Nephron progenitor cell (in vitro differentiated cells): ENCODE measurements at places on chromosomes 5 and 9.

- DNase-seq = no peak
These were observed 92.2 kb upstream of the SMIM23 start for GRCh38 chr5:171693412-171693811.

- no peak for DNase-seq
These were observed 171.1 kb downstream of the ARHGEF28 start for GRCh38 chr5:73797132-73797510.

DNA sequence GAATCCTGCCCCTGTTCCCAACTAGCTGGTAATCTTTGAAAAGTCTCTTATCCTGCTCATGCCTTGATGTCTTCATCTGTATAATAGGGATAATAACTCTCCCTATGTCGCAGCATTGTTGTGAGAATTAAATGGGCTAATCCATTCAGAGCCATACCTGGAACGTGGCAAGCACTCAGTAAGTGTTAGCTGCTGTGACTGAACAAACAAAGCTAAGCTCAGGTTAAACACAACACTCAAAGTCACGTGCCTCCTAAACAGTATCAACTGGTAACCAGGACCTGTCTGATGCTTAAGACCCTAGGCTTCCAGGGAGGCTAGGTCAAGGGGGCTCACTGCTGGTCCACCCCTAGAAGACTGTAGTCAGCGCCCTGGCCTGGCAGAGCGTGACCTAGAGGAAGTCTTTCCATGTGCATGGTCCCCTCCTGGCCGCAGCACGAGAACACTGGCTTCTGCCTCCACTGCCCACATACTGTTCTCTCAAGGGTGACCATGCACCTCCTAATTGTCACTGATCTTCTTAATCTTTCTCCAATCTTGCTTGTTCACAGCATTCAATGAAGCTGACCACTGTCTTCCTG is 211.1 kb downstream of the TTLL11 start:
- DNase-seq = no peak

- no peak for DNase-seq
These were observed 119.6 kb downstream of the DROSHA start for GRCh38 chr5:31412324-31412723.

DNA sequence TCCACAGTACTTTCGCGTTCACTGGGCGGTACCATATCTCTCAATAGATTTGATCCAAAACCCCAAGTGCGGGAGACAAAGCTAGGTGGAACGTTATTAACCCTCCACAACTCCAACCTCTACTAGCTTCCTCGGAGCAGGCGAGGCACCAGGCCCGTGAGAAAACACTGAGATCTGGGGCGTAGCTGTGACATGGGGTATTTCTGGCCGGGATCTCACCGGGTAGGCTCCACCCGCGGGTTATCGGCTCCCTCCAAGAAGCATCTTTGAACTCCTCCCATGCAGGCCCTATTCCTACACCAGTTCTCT is 350 bp upstream of the SLC25A46 start:
- no peak for DNase-seq

DNA sequence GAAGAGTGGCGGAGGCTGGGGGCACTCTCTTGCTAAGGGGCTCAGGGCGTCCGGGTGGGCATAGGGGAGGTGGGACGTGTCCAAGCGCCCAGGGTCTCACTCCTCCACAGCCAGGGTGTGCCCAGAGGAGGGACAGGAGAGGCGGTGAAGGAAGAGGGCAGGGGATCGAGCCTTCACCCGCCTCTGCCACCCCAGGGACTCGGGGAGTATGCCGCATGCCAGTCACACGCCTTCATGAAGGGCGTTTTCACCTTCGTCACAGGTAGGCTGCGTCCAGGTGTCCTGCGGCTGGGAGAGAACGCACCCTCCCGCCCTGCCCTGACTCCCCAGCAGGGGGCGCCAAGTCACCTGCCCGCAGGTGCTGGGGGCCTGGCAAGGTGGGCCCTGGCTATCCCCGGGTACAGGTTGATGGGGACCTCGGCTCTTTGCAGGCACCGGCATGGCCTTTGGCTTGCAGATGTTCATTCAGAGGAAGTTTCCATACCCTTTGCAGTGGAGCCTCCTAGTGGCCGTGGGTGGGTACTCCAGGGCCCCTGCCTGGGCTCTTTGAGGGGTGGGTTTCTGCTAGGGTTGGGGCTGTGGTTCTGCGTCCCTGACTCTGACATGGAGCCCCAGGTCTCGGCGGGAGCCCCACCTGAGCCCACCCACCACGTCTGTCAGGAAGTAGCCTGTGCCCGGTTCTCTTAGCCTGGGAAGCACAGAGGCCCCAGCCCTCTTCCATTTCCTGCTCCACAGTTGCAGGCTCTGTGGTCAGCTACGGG is 552 bp downstream of the TMEM141 start:
- peak; percentile 67 for DNase-seq

DNA sequence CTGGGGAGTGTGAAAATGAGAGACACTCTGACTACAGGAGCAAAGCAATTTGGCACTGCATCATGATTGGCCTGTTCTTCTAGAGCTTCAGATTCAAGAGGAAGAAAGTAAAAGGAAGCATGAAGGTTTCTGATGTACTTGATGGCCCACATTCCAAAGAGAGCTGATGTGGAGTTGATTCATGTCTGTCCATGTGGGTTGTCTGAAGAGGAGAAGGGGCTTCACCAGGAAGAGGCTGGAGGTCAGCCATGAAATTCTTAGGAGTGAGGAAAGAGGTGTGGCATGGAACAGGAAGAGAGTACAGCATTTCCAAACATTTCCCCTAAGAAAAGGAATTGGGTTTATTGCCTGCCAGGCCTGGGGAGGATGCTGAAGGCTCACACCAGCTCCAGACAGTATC is 70.7 kb downstream of the PTCD2 start:
- no peak for DNase-seq

DNA sequence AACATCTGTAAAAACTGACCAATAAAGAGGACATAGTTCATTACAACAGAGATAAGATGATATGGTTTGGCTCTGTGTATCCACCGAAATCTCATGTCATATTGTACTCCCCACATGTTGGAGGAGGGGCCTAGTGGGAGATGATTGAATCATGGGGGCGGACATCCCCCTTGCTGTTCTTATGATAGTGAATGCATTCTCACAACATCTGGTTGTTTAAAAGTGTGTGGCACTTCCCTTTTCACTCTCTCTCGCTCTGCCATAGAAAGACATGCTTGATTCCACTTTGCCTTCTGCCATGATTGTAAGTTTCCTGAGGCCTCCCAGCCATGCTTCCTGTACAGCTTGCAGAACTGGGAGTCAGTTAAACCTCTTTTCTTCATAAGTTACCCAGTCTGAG is 292.8 kb downstream of the SLF1 start:
- no peak for DNase-seq

DNA sequence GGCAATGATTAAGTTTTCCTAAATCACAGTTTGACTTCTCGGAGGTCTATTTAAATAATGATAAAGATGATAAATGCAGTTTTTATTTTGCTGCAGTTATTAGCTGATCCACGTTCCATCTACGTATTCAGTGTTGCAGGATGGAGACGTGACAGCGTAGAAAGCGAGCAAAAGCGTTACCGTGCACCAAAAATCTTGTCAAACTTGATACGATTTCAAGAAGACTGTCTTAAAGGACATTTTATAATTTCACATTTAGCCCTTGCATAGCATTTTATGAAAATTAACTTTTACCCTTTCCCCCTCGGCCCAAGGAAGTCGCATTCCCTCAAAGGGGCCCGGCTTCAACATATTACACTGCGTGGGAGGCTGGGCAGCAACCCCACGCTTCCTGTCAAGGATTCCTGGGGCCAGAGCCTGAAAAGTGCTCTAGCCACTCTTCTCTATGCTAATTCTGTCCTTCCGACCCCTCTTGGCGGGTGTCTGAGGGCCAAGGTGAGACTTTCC is 7.1 kb upstream of the PURA start:
- no peak for DNase-seq

DNA sequence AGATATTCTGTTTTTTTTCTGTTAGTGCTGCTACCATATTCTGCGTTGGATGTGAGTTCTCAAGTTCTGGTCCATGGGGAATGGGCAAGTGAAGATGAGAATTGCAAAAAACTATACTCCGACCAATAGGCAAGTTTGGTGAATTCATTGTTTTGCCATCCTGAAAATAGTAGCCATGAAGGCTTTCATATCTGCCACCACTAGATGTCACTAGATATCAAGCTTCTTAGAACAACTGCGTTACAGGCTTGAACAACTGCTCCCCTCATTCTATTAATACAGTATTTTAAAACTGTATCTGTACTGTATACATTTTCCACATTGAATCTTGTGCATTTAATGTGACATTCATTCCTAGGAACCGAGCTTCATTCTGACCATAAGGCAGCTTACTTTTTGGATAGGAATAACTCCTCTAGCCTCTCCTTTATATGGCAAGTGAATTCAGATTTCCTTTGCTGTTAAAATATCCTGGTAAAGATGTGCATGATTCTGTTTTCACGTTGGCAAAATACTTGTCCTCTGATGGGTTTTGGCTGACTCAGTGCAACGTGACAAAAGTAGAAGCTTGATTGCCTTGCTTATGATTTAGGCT is 163.6 kb downstream of the SREK1 start:
- peak; percentile 28 for DNase-seq

DNA sequence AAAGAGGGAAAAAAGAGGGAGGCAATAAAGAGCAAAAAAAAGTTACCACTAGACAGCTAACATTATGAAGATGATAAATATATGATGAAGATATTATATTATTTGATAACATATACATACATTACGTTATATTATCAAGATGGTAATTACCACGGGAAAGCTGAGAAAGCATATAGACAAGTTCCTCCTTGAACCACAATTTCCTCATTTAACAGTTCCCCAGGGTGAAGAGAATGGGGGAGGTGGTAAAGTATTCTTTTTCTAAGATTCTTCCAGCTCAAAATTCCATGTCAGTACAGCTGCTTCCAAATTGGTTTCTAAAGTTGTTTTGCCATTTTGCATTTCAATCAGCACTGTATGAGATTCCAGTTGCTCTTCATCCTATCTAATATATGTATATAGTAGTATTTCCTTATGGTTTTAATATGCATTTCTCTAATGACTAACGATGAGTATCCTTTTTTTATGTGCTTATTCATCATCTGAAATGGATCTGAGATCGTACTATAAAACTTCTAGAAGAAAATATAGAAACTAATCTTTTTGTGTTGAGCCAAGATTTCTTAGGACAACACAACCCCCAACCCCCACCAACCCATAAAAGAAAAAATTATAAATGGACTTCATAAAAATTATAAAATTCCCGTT is 49.5 kb upstream of the C9orf72 start:
- no peak for DNase-seq

DNA sequence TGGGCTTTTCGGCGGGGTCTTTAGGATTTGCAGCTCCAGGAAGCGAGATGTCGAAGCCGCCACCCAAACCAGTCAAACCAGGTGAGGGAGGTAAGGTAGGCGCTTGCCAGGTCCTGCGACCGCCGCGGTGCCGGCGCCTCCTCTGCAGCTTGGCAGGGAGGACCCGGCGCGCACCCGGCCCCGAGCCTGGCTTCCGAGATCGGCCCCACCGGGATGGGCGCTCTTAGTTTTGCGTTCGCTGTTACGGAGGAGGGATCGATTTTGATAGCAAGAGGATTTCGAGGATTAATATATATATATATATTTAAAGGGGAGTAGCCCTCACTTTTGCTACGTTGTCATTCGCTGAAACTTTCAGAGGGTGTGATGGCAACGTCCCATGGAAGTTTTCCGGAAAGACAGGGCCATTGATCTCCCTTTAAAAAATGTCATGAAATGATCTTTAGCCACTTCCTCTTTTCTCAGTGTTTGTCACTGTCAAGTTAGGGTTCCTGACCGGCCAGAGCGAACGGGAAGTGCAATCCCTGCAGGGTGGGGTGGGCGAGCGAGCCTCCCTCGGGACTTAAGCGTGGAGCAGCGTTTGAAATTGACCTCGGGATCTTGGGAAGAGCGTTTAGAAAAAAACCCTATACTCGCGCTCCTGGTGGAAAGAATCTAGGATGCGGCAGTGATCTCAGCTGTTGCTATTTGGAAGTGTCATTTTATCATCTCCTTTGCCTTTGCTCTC is 495 bp downstream of the OSTF1 start:
- DNase-seq = peak; percentile 66

DNA sequence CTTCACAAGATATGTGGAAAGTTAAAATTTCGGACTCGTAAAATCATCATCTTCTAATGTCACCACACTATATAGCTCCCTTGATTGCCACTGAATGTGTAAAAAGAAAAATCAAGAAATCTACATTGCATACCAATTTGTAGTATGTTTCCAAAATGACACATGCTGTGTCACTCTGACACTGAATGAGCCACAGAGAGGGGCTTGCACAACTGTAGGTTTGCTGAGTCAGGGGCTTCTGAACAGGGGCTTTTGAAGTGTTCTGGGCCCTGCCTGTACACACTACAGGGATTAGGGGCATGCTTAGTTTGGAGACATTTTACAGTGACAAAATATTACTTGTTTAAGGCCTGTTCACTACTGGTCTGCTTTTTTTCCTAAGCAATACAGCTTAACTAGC is 234.4 kb upstream of the GRAMD2B start:
- DNase-seq = no peak

DNA sequence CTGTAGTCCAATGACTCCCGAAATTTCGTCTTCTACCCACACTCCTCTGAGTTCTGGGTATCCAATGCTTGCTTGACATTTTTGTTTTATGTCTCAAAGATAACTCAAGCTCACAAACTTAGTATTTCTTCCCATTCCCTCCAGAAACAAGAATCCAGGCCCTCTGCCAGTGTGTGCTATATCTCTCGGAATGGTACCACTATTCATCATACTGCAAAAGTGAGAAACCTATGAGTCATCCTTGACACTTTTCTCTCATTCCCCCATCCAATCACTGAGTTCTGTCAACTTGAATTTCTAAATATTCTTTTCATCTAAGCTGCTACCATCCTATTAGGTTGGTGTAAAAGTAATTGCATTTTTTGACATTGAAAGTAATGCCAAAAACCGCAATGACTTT is 9.8 kb downstream of the SLC12A2 start:
- no peak for DNase-seq

DNA sequence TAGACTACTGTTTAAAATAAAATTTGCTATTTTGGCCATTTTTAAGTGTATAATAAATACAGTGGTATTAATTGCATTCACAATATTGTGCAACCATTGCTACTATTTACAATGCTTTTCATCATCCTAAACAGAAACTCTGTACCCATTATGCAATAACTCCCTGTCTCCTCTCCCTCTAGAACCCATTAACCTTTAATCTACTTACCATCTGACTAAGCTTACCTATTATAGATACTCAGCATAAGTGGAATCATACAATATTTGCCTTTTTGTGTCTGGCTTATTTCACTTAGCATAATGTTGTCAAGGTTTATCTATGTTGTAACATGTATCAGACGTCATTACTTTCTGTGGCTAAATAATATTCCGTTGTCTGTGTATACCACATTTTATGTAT is 25.9 kb downstream of the CD14 start:
- DNase-seq = no peak

- no peak for DNase-seq
These were observed 44.7 kb upstream of the AKNA start for GRCh38 chr9:114432323-114433067.
